Globus pallidus (tissue), 1 donor: ENCODE measurements at places on chromosomes 3 and 15.

GRCh38 chr3:160448845-160449635 is 546 bp downstream of the TRIM59 start:
- DNase-seq: peak; percentile 66

- DNase-seq: no peak
These were observed 48.5 kb downstream of the PXYLP1 start for GRCh38 chr3:141280086-141280485.

GRCh38 chr3:188817935-188818269 is 353.9 kb upstream of the TPRG1 start:
- DNase-seq: no peak

DNA sequence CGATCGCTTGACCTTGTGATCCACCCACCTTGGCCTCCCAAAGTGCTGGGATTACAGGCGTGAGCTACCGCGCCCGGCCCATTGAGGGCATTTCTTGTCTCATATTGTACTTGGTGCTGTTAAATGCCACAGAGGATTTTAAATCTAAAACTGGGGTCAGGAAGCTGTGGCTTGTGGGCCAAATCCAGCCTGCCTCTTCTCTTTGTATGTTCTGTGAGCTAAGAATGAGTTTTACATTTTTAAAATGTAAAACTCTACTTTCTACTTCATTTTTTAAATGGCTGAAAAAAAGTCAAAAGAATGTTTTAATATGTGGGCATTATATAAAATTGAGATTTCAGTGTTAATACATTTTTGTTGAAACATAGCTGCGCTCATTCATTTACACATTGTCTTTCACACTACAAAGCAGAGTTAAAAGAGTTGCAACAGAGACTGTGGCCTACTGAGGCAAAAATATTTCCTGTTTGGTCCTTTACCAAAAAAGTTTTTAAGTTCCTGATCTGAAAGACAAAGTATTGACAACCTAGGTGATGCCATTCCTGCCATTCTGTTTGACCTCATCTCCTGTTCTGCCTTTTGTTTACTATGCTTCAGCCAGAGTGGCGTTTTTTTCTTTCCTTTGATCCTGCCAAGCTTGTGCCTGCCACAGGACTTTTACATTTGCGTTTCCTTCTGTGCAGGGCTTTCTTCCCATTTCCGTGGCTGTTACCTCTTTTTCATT is 50.4 kb downstream of the PDCD6IP start:
- no peak for DNase-seq

- DNase-seq: no peak
These were observed 1.3 kb upstream of the PPP4R2 start for GRCh38 chr3:72995337-72995736.

- no peak for DNase-seq
These were observed 60.4 kb upstream of the CHD2 start for GRCh38 chr15:92839696-92840095.

GRCh38 chr15:37221671-37222145 is 121.4 kb upstream of the MEIS2 start:
- no peak for DNase-seq

DNA sequence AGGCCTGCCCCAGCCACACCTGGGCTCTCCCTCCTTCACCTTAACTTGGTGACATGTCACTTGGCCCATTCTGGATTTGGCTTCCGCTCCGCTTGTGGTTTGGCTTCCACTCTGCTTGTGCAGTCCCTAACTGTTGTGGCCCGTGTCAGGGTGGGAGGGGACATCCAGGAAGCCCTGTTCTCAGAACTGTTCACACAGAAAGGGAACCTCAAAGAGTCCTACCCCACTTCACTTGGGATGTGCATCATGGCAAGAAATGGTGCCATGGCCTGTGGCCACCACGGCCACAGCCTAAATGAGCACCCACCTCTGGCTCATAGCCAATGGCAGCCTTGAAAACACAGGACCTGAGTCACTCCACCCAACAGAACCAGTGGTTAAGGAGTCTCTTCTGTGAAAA is 63.4 kb downstream of the CYP19A1 start:
- no peak for DNase-seq

GRCh38 chr3:186464424-186465093 is 79.6 kb downstream of the CRYGS start:
- no peak for DNase-seq

DNA sequence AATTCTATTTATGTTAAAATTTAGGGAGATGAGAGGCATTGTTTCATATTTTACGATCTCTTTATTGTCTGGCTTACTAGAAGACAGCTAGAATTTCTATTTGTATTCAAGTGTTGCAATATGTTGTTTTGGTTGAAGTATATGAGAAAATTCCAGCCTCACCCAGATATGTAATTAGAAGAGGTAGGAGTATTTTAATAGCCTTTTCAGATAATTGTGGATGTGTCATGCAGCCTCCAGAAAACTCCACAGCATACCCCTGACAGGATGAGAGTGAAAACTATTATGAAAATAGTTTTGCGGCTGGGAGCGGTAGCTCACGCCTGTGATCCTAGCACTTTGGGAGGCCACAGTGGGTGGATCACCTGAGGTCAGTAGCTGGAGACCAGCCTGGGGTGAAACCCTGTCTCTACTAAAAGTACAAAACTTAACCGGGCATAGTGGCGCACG is 21.5 kb upstream of the USP3 start:
- DNase-seq: no peak
